Upper lobe of right lung (tissue), 1 donor: ENCODE measurements at places on chromosomes 3 and 15. TPM values are rescaled to one million over a fixed set of nuclear protein-coding genes. Genes with fewer than 3 reads are reported as not detected.

The RASGRP1 gene
- total RNA-seq, result 9.4 TPM

- no peak for DNase-seq
These were observed 62.8 kb downstream of the SYNM start for GRCh38 chr15:99167640-99168039.

GRCh38 chr15:64275934-64276333, 80.0 kb downstream of the CSNK1G1 start:
- no peak for DNase-seq

DNA sequence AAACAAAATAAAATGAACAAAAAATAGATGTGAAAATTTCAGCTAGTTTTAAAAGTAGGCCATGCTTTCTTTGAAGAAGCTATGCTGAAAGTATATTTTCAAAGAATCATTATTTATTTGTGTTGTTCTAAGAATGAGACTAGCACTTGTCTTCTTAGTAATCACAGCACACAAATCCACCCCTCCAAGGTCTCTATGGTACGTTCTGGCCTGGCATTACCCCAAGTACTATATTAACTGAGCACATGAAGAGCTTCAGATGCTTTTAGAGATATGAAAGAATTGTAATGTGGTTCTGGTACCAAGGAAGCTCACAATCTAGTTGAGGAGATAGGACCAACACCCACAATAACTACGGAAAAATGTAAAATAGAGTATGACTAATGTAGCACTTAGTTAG, 416.5 kb downstream of the PLCL2 start:
- DNase-seq, result no peak

- no peak for DNase-seq
These were observed 452.0 kb downstream of the GABRG3 start for GRCh38 chr15:27422997-27423396.

DNA sequence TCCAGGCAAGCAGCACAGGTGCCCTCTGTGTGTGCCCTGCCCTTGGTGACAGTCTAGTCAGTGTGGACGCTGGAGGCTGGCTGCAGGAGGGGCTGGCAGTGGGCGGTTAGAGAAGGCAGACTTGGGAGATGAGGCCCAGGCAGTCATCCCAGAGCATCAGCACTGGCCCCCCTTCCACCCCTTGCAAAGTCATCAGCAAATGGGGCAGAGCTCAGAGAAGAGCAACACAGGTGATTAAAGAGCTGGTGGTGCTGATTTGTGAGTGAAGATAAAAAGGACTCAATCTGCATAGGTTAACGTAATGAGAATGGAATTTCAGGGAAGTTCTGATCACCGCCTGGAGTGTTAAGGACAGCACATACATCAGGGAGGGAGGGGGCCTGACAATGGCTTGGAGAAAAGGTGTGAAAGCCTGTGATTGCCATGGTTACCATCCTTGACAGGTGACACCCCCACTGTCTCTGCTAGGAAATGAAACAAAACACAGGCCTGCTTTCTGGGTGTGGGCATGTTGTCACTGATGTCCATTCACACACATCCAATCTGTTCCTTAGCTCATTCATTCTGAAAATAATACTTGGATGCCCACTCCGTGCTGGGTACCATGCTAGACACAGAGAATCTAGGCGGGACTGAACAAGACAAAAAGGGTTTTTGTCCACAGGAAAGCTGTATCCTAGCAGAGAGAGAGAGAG, 269.6 kb upstream of the ST8SIA2 start:
- no peak for DNase-seq

DNA sequence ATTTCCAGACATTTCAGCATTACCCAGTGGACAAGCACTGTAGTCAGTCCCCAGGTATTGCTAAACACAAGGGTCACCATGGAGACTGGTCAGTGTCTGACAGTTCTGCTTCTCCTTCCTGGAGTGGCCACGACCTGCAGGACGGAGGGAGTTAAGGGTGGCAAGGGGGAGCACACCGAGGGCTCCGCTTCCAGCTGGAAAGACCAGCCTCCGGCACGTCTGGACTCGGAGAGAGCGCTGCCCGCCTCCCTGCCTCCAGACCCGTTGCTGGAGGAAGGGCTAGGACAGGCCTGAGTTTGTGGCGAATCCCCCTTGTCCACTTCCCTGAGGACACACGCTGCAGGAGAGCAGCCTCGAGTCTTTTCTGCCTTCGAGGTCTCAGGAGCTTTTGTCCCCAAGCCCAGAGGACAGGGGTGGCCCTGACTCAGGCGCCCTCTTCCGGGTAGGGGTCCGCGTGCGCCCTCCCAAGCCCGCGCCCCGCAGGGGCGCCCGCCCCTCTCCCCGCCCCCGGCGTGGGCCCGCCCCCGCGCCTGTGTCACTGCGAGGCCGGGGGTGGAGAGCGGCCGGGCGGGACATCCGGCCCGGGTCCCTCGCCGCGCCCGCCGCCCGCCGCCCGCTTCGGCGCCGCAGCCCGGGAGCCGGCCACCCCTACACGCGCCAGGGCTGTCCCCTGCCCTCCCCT, at the start of gene CHST14:
Gene CHST14 (plus strand): TSS at position 562 of the 682 bp plus-strand sequence. CDS start 230 bp downstream, outside the sequence.
- peak; percentile 82 for DNase-seq

- DNase-seq, result no peak
These were observed 40.5 kb downstream of the SST start for GRCh38 chr3:187629711-187630110.

DNA sequence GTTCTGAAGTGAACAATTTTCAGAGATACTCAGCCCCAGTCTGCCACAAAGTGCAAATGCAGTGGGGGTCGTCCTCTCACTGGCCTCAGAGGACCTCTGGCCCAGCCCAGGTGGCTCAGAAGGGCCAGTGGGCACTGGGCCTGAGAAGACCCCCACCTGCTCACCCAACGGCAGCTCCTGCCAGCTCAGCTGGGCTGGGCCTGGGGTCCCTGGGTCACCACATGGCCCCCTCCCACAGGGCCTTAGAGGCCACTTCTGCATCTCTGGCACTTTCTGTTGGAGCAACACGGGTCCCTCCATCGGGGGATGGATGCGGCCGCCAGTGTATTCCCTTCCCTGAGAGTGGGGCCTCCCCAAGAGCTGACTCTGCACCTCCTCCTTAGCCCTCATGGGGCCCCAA, 262.7 kb upstream of the KCNH8 start:
- DNase-seq, result no peak

DNA sequence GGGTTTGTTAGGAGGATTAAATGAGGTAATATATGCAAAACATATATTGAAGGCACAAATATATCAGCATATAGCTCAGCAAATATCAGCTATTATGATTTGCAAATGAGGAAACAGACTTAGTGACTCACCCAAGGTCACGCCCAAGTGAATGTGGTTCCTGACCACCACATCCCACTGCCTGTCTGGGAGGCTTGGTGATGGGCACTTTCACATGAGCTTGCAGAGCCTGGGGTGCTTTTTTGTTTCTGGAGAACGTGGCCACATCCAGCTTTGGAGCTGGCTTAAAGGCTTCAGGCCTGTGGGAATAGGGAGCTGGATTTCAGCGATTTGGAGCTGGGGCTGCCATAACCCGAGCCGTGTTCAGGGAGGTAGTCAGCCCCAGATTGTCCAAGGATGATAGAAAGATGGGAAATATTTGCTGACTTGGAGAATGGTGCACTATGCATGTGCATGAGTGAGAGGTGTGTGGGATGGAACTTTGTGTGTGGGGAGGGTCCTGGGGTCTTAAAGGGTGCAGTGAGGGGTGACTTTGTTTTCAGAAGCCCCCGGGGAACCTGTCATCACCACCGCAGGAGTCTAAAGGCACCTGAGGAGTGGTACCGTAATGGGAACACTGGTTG, 12.0 kb upstream of the FGD5 start:
- DNase-seq, result peak; percentile 67

The UTS2B gene
- total RNA-seq, result 0.75 TPM

DNA sequence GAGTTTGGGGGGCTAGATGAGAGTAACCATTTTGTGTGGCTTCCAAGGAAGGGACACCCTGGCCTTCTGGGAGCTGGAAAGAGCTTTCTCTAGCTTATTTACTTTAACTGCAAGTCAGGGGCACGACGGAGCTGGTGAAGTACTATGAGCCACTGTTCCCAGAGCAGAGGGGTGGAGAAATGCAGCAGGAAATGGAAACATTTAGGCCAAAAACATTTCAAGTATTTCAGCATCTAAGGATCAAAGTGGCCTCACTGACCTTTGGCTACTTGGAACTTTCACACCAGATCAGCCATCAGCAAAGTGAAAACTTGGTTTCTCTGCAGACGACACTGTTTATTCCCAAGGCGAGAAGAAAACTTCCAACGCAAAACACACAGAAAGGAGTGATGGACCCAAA, 7.9 kb downstream of the DGKG start:
- DNase-seq, result no peak

DNA sequence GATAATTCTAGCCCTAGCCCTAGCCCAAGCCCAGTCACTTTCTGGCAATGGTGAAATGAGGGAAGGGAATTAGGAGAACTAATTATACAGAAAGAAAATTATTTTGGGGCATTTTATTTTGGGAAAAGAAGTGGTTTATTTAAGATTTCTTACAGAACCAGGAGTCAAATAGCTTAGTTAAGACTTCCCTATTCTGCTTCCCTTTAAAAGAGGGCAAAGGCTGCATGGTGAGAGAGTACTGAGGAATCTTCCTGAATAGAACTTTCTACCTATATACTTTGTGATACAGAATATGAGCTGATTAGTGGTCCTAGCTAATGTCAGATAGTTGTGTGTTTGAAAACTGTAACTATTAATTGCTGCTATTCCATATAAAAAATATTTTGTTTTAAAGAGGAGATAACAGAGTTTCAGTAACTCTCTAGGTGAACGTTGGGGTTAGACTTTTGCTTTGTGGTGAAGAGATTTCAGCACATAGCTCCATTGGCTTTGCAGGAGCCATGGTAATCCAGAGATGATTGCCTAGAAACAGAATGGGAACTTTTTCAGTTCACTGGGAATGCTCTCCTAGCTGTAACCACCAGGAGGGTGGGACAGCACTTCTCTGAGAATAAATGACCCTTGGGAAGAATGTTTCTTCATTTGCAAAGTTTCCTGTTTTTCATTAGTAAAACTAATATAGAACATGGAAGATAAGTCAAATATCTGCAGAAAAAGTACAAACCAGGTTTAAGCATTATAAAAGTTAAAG, 5.3 kb upstream of the GCSAM start:
- DNase-seq, result no peak

- DNase-seq, result no peak
These were observed 161.6 kb downstream of the TCF12 start for GRCh38 chr15:57079931-57080620.

GRCh38 chr3:177351757-177352158, 154.5 kb upstream of the TBL1XR1 start:
- DNase-seq, result no peak

GRCh38 chr15:40340740-40341400, at the start of gene CCDC9B:
Gene CCDC9B (minus strand): TSS chr15:40340939. CDS start chr15:40340819, 120 bp downstream.
- peak; percentile 95 for DNase-seq

DNA sequence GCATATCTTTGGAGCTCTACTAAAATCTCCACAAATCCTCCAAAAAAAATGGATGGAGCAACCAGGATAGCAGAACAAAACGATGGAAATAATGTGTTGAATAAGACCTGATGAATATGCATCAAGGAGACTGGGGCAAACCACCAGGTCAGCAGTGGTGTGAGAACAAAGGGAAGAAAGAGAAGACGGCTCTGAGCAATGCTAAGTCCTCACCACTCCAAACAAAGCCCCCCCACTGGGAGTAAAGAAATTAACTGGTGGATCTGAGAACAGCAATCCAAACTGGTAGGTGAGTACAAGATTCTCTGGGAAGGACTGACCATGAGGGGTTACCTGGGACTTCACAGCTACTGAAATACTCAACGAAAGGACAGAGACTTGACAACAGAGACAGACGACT, 977.3 kb downstream of the TBL1XR1 start:
- DNase-seq, result no peak

DNA sequence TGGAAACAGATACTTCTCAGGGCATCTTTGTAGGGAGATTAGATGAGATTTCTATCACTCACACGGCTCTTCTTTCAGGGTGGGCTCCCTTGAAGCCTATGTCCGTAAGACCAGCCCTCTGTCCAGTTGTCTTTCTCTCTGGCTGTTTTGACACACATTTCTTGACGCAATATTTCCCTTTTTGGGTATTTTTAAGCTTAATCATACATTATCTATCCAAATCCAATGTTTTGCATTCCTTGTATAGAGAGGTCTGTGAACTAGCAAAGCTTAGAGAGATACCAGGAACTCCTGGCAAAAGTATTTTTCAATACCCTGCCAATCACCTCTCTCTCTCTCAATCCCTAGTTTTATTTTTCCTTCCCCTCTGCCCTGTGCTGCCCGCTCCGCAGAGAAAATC, 79.3 kb downstream of the EOMES start:
- no peak for DNase-seq

DNA sequence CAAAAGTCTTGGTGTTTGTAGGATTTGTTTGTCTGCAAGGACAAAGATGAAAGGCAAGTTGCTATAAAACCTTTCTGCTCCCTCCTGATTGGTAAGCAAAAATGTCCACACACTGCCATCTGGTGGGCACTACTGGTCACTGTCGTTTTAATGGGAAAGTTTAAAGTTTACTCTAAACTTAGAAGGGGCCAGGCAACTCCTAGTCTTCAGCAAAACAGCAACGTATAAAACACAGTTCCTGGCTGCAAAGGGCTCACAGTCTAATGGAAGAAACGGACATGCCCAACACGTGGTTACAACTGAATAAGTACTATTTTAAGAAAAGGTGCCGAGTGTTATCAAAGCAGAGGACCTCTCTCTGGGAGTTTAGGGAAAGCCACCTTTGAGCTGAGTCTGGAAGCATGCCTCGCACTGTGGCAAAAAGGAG, 23.7 kb upstream of the TPRG1 start:
- no peak for DNase-seq

The CFAP161 gene
- 1.3 TPM for total RNA-seq

The PCLAF gene
- total RNA-seq, result 2.8 TPM

DNA sequence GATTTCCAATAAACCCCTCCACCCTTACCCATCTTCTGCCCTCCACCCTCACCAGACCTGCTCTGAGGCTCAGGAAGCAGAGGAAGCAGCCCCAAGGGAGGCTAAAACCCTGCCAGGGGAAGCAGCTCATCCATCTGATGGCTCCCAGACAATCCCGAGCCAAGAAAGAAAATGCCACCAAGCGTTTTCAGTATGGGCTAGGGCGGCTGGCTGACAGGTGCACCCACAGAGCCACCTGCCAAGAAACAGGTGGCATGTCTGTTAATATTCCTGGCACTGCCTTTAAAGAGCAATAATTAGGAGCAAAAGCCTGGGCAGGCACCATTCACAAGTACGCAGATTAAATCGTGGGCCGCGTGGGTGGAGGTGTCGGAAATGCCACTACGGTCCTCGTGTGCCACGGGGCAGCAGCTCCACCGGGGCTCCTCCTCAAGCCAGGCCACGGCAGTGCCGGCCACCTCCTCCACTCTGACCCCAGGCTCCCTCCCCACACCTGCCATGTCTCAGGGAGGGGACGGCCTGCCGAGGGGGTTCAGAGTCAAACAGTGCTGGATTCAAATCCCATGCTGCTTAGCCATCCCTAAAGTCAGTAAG, 23.9 kb upstream of the GRIP2 start:
- DNase-seq, result no peak

The CXCR6 gene
- 4.7 TPM for total RNA-seq

The FAM107A gene
- 91.5 TPM for total RNA-seq

The NUP210 gene
- 19.8 TPM for total RNA-seq

DNA sequence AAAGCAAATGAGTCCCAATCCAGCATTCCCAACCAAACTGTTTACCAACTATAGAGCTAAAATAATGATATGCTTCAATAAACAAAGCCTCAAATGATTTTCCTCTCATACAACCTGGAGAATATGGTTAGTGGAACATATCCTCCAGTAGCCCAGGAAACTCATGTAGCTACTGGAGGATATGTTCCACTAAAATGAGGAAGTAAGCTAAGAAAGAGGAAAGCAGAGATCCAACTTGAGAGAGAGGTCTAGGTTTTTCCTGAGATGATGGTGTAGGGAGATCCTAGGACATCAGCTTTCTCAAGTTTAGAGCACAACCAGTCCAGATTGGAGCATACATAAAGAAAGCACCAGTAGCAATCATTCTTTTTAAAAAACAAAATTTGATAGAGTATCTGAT, 44.6 kb upstream of the SLC4A7 start:
- no peak for DNase-seq
